ENCODE measurements at places on chromosomes 11 and 22.

DNA sequence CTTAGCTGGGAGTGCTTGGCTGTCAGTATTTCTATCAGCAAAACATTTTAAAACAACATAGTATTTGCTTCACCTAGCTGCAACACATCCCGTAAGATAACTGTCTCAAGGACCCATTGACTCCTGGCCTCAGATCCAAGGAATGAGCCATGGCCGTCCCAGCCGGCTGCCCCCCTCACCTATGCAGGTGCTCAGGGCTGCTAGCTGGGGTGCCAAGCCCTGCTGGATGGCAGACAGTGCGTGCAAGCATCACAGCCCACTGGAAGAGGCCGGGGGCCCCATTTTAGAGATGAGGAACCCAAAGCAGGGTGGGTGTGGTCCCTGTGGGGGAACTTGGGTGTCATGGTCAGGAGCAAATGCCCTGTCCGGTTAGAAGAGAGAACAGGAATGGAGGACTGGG lies 8.5 kb downstream of the PSMC3 start:
- no peak for DNase-seq

DNA sequence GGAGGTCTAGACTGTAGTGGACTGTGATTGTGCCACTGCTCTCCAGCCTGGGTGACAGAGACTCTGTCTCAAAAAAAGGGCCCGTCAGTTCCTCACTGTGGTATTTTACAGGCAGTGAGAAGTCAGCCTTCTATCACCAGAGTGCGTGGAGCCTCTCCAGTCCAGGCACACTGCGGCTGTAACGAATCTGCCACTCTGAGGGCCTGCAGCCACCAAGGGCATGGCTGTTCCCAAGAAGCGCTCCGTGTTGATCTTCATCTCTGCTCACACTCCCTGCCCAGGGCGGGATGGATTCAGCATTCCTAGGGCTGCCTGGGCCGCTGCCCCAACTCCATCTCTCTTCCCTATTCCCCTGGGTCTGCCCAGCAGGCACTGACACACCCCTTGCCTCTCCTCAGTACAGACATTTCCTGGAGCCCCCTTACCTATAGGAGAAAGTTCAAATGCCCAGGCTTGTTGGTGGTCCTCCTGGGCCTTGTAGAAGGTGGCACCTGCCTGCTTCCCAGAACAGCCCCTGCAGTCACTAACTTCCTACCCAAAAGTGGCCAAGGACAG lies 148.4 kb downstream of the CACNA1I start:
- no peak for DNase-seq

DNA sequence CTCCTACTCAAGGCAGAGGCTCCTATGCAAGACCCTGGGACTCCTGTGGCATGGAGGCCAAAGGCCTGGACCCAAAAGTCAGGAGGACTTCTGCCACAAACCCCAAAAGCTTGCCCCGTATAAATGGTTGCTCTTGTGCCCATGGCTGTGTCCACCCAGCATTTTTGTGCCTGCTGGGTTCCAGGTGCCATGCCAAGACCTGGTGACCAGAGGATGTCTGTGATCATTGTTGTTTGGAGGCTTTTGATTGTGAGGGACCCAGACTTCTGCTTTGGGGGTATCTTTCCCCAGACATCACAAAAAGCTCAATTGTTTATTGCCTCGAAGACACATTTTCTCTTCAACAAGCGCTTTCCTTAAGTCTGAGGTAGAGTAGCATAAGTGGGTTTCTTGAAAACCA lies 35.1 kb downstream of the C22orf31 start:
- DNase-seq, result no peak

- DNase-seq, result peak; percentile 48
Observed at GRCh38 chr22:35467681-35468434, 67.9 kb downstream of the MCM5 start.

GRCh38 chr11:10026514-10026913 lies 267.5 kb downstream of the SBF2 start:
- no peak for DNase-seq

GRCh38 chr11:61270354-61271076 lies 24.6 kb downstream of the VWCE start:
- DNase-seq, result no peak

- DNase-seq, result no peak
Observed at GRCh38 chr11:2166091-2166851, 5.3 kb upstream of the INS start.

Measured in left hindlimb (tissue), 1 donor.